ENCODE measurements at places on chromosomes 12 and 14. TPM values are rescaled to one million over a fixed set of nuclear protein-coding genes. Genes with fewer than 3 reads are reported as not detected.

- peak; percentile 88 for DNase-seq
These were observed 52.4 kb downstream of the BRMS1L start for GRCh38 chr14:35878272-35879150.

DNA sequence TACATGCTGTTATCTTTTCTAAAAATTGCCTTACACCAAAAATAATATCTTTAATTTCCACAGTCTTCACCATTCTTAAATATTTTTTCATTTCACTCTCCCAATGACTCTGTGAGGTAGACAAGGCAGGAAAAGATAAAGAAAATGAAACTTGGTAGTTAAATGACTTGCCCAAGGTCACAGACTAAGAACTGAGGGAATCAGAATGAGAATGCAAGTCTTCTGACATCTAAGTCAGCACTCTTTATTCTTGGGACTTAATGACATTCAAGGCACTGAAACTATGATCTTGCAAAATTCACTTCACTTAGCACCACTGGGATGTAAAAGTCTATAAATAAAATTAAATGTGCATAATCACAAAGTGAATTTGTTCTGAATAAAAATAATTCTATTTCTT is 104.5 kb downstream of the SLC2A13 start:
- no peak for DNase-seq

DNA sequence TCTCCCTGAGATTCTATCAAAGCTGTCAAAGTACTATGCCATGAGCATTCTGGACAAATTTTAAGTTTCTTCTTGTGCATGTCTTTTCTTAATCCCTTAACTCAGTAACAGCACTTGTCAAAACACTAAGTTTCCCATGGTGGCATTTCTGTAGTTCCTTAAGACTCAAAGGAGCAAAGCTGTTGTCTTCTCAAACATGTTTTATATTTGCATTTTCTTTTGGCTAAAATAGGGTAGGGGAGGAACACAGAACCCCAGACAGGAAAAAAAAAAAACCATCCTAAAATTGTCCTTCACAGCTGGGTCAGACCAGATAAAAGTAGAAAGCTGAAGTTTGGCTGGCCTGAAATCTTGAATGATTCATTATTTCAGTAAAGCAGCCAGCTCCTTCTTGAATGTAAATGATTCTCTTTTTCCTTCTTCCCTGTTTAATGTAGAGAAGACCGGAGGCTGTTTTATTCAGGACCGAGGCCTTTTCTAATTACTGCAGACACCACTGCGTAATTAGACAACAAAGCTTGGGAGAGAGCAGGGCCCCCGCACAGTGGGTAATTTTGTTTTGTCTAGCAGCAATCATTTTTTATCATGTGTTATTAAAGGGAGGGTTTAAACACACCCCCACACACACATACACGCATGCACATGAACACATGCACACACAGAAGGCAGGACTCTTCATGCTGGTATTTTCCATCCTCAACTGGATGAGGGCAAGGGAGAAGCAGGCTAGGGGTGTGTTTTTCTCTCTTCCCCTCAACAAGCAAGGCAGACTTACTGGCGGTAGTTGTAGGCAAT is 51.0 kb downstream of the PAH start:
- DNase-seq: no peak

DNA sequence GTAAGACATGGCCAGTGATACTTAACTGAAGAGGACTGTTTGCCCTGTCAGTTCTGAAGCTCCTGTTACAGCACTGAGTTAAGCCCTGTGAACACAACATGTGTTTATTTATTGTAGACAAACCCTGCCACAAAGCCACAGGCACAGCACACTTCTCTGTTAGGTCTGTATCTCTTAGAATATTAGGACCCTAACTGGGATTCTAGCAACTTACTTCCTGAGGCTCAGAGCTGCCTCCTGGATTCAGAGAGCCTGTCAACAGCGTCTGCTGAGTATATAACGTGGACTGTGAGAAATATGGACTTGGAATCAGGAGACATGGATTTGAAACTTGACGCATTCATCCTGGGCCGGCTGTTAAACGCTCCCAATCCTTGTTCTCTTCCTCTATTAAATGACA is 135.0 kb upstream of the HIF1A start:
- no peak for DNase-seq

The POLE2 gene
- 13.9 TPM for total RNA-seq

Data from dermis blood vessel endothelial cell (primary cell).